Forelimb muscle (tissue), 1 donor: ENCODE measurements at places on chromosomes 6 and 20. TPM values are rescaled to one million over a fixed set of nuclear protein-coding genes. Genes with fewer than 3 reads are reported as not detected.

The FAM217A gene
- 0.96 TPM for polyA plus RNA-seq

DNA sequence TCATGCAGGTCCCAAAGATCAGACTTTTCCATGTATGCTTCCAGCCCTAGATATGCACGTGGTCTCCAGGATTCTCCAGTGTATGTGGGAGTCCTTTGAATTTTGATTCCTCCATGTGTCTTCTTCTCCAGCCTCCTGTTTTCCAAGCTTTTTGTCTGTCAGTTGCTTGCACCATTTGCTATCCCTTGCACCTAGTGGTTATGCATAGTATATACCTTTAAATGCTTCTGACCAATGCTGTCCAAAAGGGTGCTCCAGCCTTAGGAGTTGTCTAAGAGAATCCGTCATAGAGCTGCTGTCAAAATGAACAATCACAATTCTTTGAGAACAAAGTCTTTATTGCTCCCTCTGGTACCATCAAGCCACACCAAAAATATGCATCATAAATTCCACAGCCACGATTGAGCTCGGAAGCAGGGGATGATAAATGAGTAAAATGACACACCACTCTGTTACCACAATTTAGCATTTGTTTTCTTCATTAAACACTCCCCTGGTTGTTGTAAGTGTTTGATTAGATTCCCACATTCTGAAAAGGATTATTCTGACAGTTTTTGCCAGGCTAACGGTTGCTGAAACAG is 706.2 kb upstream of the GJE1 start:
- no peak for DNase-seq

DNA sequence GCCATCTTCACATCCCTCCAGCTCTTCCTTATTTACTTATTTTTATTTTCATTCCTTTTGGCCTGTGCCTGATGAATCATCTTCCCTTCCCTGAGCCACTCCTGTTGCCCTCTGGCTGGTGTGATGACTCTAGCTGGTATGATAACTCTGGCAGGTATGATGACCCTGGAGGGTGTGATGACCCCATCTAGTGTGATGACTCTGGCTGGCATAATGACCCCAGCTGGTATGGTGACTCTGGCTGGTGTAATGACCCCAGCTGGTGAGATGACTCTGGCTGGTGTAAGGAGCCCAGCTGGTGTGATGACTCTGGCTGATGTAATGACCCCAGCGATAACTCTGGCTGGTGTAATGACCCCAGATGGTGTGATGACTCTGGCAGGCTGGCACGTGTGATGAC is 426.8 kb downstream of the QKI start:
- DNase-seq: no peak

- DNase-seq: no peak
Observed at GRCh38 chr20:12874933-12875332, 133.8 kb upstream of the SPTLC3 start.

DNA sequence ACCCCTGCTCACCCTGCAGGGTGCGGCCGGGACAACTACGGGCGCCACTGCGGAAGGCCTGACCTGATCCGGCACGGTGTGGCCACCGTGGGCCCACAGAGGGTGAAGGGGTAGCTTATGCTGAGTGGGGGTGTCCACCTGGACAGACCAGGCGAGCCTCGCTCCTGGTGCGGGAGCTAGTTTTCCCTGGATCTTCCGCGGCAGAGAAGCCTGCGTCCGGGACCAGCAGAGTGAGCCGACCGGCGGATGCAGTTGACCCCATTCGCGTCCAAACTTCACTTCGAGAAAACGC is 38.2 kb downstream of the NCR2 start:
- no peak for DNase-seq

DNA sequence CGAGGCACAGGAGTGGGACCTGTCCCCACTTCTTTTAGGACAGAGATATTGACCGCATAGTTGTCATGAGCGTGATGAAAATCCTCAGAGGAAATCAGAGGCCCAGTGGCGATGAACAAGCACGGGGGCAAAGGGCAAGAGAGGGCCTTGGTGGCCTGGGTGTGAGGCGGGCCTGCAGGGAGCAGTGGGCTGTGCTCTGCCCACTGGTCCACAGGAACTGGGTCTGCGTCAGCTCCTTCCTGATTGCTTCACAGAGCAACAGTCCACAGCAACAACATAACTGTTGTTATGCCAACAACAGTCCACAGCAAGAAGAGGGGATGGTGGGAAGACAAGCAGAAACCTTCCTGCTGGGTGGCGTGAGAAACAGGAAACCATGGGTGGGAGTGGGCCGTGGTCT is 335.6 kb downstream of the ZFAND3 start:
- no peak for DNase-seq

DNA sequence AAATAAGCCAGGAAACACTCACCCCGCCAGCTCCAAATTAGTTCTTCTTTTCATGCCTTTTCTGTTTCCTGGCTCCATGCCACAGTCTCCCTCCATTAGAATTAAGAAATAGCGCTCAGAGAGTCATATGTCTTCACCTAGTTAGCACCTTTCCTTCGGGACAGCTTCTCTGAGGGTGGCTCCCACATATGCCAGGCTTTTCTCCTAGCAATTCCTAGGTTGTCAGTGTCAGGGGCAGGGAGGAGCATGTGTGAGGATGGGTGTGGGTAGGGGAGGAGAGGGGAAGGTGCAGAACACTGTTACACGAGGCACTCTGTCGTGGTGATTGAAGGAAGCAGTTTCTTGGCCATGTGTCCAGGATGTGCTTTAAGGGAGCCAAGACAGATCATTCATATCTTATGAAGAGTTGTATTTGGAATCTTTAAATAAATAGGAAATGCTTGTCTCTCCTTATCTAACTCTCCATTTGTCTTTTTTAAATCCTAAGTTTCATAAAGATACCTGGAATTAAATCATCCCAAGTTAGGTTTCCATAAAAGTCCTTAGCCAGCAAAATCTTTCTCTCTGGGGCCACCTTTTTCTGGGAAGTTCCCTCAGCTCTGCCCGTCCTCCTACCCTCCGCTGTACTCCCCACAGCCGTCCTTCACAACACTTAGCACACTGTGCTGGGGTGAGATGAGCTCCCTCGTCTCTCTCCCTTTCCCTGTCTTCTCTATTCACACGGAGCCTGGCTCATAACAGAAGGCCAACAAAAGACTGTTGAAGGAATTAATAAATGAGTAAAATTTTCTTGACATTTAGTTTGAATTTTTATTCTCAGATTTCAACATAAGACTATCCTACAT is 361.0 kb downstream of the CD83 start:
- peak; percentile 20 for DNase-seq

GRCh38 chr6:122692807-122693580 is 82.8 kb downstream of the PKIB start:
- DNase-seq: no peak

DNA sequence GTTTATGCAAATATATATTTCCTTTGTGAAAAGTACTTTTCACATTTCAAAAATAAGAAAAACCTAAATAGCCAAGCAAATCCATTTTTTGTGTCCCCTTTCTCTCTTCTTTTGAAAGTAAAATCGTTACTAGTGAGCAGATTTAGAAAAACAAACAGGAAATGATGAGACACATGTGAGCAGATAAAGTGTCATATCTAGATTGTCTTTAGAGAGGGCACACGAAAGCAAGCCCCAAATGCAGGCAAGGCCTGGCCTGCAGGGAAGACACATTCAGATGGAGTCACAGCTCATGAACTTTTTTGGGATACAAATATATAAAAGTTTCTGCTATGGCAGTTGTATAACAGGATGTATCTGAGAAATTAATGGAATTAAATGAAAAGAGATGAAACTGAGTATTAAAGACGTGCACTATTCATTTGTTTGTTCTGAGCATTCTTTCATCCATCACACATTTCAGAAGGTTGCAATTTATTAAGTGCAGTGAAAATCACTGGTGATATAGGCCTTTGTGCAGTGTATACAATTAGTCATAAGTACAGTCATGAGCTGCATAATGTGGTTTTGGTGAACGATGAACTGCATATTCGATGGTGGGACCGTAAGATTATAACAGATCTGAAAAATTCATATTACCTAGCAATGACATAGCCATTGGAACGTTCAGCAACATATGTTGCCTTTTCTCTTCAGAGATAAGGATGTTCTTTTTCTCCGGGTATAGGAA is 101.4 kb downstream of the PACRG start:
- DNase-seq: no peak
